ENCODE measurements at places on chromosomes 16 and 17.

DNA sequence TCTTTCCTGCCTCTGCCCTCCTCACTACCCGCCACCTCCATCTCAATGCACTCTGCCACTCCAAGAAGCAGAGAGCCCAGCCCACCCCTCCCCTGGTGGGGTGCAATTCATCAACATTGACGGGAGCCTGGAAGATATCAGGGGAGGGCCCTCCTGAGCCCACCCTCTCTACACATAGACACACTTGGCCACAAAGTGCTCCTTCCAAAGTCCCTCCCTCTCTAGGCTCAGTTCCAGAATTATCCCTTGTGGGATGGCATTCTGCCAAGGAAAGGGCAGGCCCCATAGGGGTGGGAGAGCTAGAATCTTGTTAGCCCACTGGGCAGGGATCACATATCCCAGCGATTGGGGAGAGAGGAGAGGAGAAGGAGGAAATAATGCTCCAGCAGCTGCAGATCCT, 66.2 kb downstream of the TMEM132E start:
- DNase-seq: no peak

DNA sequence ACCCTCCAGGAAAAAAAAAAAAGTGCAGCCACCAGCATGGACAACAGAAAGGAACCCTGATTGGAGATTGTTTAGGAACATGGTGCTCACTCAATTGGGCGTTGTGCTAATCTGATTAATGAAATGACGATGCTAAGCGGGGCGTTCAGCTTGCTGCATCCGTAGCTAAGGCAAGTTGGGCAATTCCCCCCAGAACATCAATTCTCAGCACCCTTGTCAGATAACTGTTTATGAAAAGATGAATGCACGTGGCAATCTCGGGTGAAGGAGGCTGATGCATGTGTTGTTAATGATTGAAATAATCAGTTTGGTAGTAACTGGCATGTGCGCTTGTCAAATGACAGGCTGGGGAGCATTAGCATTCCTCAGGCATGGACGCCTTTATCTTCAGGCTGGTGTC, 57.0 kb downstream of the HS3ST3A1 start:
- DNase-seq: no peak

DNA sequence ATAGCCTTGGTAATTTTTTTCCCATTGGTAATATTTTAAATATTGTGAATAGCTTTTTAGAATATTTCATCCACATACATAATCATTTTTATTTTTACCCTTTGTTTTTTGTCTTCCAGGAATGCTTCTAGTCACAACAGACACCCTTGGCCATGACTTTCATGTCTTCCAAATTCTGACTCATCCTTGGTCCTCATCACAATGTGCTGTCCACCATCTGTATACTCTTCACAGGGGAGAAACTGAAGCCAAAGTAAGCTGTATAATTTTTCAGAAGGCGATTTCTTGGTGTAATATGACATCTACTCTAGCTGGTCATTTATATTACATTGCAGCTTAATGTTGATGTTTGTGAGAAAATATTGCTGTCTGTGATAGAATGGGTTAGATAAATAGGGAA, 269.4 kb downstream of the BCAS3 start:
- no peak for DNase-seq

GRCh38 chr17:37607637-37608331, 1.4 kb downstream of the SYNRG start:
- DNase-seq: no peak

GRCh38 chr17:73068322-73069153, 23.9 kb downstream of the SLC39A11 start:
- no peak for DNase-seq

DNA sequence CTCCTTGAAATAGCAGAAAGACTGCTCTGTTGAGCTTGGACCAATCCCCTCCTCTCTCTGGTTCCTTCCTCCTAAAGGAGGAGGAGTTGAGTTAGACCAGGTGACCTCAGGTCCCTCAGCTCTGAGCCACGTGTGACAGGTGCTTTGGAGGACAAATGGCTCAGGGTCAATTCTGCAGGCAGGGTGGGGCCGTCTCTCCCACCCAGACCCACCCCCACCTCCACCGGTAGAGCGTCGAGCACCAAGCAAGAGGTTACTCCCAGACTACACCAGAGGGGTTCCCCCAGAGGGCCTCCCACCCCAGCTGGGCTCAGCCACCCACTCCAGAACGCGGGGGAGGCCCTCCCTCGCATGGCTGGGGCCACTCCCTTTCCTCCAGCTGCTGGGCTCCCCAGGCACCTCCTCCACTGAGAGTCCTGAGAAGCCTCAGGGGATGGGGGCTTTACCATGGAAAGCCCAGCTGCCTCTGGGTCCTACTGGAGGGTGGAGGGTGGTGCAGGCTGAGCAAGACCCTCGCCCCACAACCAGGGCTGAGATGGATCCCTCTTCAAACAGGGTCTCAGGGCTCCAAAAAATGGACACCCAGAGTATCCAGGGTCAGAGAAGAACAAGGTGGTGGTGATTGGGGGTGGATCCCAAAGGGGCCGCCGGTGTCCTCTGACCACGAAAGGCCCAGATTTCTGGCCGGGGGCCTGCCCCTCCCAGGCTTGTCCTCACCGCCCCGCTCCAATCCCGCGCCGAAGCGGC, 7.6 kb downstream of the MYO1C start:
- peak; percentile 70 for DNase-seq

DNA sequence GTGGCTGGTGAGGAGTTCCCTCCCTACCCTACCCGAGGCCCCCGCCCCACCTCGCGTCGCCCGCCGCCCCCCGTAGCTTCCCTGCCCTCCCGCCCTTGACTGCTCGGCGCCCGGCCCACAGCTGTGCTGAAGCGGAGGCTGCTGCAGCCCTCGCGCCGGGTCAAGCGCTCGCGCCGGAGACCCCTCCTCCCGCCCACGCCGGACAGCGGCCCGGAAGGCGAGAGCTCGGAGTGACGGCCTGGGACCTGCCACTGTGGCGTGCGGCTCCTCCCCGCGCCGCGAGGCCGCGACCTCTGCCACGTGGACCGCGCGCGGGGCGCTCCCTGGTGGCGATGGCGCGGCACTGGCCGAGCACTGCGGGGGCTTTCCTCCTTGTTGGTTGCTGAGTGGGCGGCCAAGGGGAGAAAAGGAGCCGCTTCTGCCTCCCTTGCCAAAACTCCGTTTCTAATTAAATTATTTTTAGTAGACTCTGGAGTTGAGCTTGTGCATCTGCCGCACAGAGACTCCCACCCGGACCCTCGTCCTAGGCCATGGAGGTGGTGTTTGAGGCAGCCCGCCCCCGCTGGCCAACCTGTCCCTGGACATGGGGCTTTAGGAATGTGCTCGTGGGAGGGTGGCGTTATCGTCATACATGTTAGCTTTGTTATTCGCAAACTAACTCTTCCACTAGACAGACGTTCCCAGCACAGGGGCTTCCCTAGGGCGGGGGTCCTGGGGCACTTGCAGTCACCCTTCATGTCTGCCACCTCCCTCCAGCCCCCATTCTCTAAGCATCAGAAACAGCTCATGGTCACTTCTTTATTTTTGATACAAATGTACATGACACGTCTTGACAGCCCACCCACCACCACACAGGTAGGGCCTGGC, 4.4 kb downstream of the TP53I13 start:
- peak; percentile 82 for DNase-seq

- DNase-seq: no peak
Observed at GRCh38 chr16:11298143-11298900, 17.2 kb upstream of the PRM1 start.

DNA sequence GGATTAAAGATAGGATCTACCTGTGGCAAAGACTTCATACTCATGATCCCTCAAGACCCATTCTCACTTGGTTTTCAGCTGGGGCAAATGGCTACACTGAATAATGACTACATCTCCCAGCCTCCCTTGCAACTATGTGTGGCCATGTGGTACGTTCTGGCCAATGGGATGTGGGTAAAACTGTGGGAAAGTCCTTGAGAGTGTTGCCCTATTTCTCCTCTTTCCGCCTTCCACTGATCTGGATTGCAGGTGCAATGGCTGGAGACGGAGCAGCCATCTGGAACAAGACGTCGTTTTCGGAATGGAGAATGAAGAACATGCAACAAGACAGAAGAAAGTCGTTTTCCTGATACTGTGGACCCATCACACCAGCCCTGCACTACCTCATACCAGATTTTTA, 48.5 kb downstream of the HAPSTR1 start:
- peak; percentile 15 for DNase-seq

DNA sequence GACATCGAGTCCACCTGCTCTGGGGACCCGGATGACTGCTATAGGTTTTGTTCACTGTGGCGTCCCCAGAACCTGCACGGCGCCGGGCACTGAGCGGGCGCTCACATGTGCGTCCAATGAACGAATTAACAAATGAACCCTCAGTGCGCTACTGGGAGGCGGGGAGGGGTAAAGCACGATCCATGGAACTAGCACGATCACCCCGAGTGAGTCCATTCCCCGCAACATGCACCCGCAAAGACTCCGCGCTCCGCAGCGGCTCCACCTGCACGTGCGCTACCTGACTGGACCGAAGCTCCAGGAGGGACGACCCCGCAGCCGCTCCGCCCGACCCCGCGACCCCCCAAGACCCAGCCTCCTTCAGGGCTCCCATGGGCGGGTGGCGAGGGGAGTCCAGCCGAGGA, 491 bp downstream of the TRAP1 start:
- DNase-seq: no peak

- peak; percentile 3 for DNase-seq
Observed at GRCh38 chr16:84879569-84880487, 60.0 kb downstream of the CRISPLD2 start.

- no peak for DNase-seq
Observed at GRCh38 chr16:53789137-53789536, 85.2 kb downstream of the FTO start.

DNA sequence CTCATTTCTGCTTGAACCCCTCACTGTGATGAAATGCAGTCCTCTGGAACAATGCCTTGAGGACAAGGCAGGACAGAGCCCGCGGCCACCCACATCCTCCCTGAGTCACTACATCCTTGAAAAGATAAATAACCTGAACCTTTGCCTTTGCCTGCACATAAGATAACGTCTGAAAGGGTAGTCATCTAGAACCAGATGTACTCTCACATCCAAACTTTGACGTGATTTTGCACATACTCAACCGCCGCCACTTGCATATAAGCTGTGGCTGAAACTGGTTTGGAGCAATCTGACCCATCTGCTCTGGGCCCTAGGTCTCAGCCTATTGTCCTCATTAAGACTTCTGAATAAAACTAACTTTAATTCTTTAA, 252.1 kb downstream of the PHKB start:
- DNase-seq: no peak

DNA sequence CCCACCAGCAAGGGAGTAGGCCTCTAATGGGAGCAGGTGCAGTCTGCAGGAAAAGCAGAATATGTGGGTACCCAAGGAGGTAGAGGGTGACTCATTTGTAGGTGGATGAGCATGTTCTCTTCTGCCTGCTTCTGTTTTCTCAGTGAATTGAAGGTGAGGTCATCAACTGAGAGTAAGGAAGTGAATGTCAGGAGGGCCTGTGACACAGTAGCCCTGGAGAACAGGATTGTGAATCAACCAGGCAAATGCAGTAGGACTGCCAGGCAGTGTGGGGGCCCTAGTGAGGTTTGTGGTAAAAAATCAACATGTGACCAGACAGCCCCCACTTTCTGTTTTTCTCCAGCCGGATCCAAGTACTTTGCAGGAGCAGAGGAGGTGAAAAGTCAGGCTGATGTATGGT, 150.5 kb upstream of the SOX9 start:
- no peak for DNase-seq

GRCh38 chr16:54282928-54283724, 3.5 kb downstream of the IRX3 start:
- no peak for DNase-seq

DNA sequence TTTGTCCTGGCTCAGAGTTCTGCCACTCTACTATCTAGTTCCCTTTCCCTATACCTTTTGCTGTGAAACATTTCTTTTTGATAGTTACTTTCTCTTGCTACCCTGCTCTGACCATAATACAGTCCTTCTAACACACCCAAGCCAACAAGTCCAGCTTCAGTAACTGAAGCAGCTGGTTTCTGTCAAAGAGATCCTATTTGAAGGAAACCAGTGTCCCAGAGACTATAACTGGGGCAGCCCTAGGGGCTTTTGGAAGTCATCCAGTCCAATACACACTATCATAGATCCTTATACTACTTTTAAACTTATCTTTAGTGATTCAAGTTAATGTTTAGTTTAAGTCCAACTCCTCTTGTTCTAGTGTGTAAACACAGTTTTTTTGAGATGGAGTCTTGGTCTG, 17.3 kb upstream of the DHRS13 start:
- DNase-seq: no peak

DNA sequence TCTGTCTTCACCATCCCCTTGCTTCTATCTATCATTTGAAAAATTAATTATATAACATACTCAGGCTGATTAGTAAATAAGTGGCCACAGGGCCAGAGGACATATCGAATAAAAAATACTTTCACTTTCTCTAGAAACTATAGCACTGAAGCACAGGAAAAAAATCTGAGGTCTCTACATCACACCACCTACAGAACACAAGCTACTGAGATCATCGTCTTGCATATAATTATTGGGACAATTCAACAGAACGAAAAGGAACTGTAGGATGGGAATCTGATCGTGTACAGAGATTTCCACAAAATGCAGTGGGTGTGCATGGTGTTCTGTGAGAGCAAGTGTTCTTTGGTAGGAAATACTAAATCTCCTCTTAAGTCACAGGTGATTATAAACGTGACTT, 289.6 kb upstream of the ERCC4 start:
- DNase-seq: no peak

DNA sequence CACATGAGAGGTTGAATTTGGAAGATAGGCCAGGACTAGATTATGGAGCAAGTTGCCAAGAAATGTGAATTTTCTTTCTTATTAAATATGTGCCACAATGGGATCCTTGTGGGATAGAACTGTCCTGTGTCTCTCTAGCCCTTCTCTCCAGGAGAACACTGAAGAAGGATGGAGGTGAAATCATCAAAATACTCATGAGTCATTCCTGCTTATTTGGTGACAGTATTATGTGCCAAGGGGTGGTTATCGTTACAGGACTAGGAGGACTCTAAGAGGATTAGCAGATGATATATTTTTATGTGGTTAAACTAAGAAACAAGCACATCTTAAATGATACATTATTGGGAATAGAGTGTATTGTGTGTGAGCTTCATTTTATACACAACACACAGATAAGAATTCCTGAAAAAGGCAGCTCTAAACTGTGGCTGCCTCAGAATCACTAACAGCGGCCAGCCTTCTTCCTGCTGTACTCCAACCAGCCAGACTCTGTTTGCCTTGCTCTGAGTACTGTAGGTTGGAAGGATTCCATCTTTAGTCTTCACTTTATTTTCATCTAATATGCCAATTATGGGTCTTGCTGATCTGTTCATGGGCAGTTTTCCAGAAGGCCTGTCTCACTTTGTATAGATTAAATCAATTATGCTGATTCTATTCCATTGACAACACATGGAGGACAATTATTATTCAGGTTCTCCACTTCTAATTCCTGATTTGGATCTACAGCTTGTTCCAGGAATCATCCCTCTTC, 325.8 kb downstream of the ABCC12 start:
- no peak for DNase-seq

DNA sequence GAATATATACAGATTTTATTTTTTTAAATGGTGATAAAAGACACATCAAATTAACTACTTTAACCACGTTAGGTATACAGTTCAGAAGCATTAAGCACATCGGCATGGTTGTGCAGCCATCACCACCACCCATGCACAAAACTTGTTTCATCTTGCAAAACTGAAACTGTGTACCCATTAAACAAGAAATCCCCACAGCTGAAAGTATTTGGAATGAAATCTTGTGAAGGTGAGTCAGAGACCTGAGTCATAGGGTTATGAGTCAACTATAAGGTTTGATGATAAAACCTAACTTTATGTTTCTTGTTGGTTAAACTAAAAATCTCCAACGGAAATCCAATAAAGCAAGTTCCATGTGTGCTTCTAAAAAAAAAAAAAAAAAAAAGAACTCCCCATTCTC, 561.6 kb upstream of the PSMD7 start:
- DNase-seq: no peak

All from psoas muscle (tissue), 8 donors.